HCT116 (cell line): ENCODE measurements at places on chromosomes 2 and 18.

DNA sequence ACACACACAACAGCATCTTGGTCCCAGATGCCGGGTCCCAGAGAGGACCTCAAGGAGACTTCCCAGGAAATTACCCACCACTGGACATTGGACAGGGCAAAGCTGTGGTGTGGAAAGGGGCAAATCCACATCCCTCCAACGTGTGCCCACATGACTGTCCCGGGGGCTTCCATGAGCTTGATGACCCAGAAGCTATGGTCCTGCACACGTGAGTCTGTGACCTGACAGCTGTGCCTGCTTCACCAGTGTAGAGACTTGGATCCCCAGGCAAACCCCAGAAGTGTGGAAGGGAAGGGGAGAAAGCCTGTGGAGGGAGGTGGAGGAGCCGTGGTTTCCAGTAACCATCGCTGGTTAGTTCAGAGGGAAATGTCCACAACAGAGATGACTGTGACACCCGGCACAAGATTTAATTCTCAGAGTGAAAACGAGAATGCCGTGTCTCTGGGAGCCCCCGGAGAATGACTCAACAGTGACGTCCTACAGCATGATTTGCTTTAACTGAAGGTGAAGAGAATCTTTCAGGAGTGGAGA, 19.1 kb upstream of the GPR55 start:
- DNase-seq, result no peak
- no peaks in the 10 kb centered on the region for H3K27me3 ChIP-seq
- no peak overlapping the region for H3K27ac ChIP-seq
- H3K4me1 ChIP-seq, result no peaks in the 10 kb centered on the region

DNA sequence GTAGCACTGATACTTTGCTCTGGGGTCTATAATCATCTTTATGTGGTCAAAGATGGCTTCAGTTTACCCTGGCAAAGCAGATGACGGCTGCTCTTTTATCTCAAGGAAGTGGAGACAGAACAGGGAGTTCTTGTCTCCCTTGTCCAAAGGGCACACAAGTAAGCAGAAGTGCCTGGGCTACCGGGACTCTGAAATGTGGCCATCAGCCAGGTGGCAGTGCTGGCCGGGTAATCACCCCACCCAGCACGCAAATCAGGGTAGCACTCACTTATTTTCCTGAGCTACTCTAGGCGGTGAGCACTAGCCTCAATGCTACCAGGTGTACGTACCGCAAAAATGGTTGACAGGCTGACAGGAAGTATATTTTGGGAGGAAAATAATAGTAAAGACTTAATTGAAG, 119.7 kb upstream of the ETAA1 start:
- no peak overlapping the region for H3K4me3 ChIP-seq
- no peak overlapping the region for H3K27ac ChIP-seq
- H3K27me3 ChIP-seq, result peaks cover 11% of the 10 kb centered on the region; the same call in 1 of the 2 replicates
- no peaks in the 10 kb centered on the region for H3K36me3 ChIP-seq
- no peaks in the 10 kb centered on the region for H3K4me1 ChIP-seq

- 0 out of 2 replicates have a peak, but pooled peaks cover 3% of the 10 kb centered on the region for H3K27me3 ChIP-seq
- H3K27ac ChIP-seq, result no peak overlapping the region
- H3K4me1 ChIP-seq, result no peaks in the 10 kb centered on the region
These were observed 158.6 kb upstream of the RAB6C start for GRCh38 chr2:129820908-129821307.

DNA sequence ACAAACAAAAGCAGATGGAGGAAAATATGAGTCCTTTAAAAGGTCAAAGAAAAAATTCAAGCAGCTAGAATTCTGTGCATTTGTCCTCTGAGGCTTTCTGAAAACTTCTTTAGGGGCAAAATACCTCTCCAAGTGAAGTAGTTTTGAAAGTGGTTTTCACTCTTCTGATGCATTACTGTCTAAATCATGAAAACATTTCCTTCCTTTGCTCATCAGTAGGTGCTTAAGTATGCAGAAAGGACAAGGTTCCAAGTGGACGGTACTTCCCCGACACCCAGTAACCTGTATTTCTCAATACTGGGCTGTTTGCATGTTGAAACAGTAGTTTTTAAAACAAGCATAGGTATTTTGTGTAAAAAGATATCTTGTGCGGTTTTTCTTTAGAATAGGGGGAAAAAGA, 189.1 kb upstream of the ERBB4 start:
- H3K4me1 ChIP-seq, result peaks cover 9% of the 10 kb centered on the region
- H3K27me3 ChIP-seq, result no peaks in the 10 kb centered on the region
- no peak overlapping the region for H3K4me3 ChIP-seq
- no peak overlapping the region for H3K27ac ChIP-seq

- H3K27ac ChIP-seq, result no peak overlapping the region
- H3K27me3 ChIP-seq, result no peaks in the 10 kb centered on the region
- no peak overlapping the region for H3K4me3 ChIP-seq
- no peak for DNase-seq
- H3K4me1 ChIP-seq, result no peaks in the 10 kb centered on the region
These were observed 165.4 kb downstream of the CAPN13 start for GRCh38 chr2:30641765-30642345.

DNA sequence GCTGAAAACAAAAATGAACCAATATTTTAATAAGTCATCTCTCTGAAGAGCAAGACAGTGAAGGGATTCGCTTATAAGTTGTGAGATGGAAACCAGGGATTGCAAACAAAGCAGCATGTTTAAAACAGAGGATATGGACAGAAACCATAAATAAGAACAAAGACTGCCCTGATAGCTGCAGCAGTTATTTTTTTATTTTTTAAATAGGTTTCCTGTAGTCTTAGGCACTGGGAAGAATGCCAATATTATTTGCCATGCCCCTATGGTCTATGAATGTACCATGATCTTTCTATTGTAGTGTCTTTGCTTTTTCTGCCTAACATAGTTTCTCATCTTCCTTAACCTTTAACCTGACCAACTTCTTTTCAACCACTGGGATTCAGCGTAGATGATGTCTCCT, 1334.0 kb upstream of the NRXN1 start:
- H3K4me1 ChIP-seq, result no peaks in the 10 kb centered on the region
- no peak overlapping the region for H3K4me3 ChIP-seq
- no peak overlapping the region for H3K27ac ChIP-seq
- H3K27me3 ChIP-seq, result no peaks in the 10 kb centered on the region

DNA sequence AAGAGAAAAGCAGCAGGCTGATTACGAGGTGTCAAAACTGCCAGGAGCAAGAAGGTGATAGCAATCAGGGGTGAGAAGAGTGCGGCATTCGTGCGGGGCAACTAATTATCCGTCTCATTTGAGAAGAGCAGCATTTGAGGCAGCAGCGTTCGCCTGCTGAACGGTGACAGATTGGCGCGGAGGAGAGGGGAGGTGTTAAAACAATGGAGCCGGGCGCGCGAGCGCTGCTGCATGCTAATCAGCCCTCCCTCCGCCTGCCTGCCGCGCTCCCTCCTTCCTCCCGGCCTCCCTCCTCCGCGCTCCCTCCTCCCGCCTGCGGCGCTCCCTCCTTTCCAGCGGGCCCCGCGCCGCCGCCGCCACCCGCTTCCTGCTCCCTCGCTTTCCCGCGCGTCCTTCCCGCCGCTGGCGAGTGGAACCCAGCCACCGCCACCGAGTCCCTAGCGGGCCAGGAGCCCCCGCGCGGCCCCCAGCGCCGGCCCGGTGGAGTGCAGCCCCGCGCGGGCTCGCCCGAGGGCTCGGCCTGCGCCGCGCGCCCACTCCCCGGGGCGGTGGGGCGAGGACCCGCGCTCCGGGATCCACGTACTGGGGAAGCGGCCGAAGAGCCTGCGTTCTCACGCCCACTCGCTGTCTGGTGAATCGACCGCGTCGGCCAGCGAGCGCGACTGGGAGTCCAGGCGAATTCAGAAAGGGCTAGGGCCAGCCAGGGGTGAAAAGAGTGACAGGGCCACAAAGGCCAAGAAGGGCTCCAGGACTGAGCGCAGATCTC, 69.5 kb upstream of the PSMD14 start:
- no peaks in the 10 kb centered on the region for H3K36me3 ChIP-seq
- peaks cover 6% of the 10 kb centered on the region for H3K4me1 ChIP-seq
- no peaks in the 10 kb centered on the region for H3K27me3 ChIP-seq
- H3K4me3 ChIP-seq, result no peak overlapping the region

GRCh38 chr2:128362176-128362888, 43.7 kb upstream of the HS6ST1 start:
- no peaks in the 10 kb centered on the region for H3K36me3 ChIP-seq
- H3K4me1 ChIP-seq, result peaks cover 3% of the 10 kb centered on the region; the same call in 1 of the 2 replicates
- DNase-seq, result no peak
- no peaks in the 10 kb centered on the region for H3K27me3 ChIP-seq
- no peak overlapping the region for H3K4me3 ChIP-seq
- no peak overlapping the region for H3K27ac ChIP-seq

DNA sequence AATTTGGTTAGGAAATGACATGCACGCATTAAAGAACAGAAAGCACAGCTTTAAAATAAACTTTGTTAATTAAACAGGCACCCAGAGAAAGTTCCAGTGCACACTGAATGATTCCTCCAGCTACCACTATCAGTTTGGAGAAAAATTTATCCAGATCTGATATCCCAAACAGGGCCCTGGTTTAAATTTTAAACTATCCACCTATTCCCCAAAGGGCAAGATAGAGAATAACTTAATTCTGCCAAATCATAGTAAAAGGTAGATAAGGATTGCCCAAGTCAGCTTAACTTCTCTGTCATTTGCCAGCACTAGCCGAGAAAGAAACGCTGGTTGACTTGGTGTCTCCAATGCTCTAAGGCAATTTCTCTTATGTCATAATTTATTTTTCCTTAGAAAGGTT, 321.9 kb upstream of the PKDCC start:
- no peak overlapping the region for H3K27ac ChIP-seq
- no peak for DNase-seq
- no peak overlapping the region for H3K4me3 ChIP-seq
- H3K4me1 ChIP-seq, result no peaks in the 10 kb centered on the region
